ENCODE measurements at places on chromosomes 4 and X.

- DNase-seq: peak; percentile 21
These were observed 15.4 kb upstream of the FHDC1 start for GRCh38 chr4:152920768-152921167.

GRCh38 chr4:124044867-124045266 lies 648.3 kb downstream of the SPRY1 start:
- no peak for DNase-seq

GRCh38 chr4:4667622-4668081 lies 125.8 kb upstream of the STX18 start:
- DNase-seq: no peak

GRCh38 chr4:105894660-105895582 lies at the start of gene NPNT:
Gene NPNT (plus strand): TSS chr4:105895471. CDS start chr4:105895653, 182 bp downstream.
- DNase-seq: no peak

- DNase-seq: no peak
These were observed 187.0 kb downstream of the BMPR1B start for GRCh38 chr4:94944726-94945125.

DNA sequence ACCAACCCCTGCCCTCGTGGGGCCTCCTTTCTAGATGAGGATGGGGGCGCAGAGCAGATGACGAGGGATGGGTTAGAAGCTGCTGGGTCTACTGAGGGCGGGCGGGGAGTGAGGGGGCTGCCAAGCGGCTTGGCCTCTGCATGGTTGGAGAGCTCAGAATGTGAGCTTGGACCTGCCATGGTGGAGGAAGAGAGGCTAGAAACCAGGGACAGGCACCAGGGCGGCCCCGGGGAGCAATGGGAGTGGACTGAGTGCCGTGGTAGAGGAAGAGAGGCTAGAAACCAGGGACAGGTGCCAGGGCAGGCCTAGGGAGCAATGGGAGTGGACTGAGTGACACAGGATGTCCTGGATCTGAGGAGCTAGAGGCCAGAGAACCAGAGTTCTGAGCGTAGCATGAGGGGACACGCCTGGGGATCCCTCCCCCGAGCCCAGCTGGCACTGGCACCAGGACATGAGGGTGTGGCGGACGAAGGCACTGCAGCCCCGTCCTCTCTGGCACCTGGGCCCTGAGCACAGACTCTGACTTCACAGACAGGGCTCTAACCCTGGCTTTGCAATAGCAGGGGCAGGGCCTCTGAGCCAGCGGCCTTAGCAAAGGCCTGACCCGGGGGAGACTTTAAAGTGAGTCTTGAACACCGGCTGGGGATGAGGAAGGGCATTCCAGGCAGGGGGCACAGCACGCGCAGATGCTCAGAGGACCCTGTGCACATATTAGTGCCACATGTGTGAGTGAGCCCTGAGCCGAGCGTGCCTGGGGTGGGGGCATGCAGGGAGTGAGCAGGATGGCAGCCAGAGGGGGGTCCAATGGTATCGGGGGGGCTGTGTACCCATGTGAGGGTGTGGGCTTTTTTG lies 214.0 kb upstream of the PSAPL1 start:
- no peak for DNase-seq

DNA sequence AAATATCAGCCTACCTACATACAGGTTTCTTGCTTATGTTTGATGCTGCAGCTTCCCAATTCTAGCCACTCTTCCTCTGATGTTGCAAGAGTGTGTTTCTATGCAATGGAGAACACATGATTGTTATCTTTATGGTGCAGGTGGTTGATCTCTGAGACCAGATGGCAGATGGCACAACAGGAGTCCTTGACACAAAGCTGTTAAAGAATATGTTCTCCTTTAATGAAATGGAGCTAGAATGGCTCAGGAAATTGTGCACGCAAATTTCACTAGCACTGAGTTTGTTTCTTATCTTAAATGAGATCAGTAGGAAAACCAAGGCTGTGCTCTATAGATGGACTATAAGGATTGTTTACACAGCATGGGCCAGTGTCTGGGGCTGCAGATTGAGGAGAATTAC lies 29.9 kb upstream of the TTC29 start:
- no peak for DNase-seq

GRCh38 chr4:5127556-5127955 lies 76.3 kb downstream of the STK32B start:
- DNase-seq: no peak

GRCh38 chrX:134712272-134712671 lies 54.0 kb upstream of the PLAC1 start:
- DNase-seq: no peak

GRCh38 chrX:9700555-9700954 lies 65.1 kb downstream of the GPR143 start:
- DNase-seq: no peak

DNA sequence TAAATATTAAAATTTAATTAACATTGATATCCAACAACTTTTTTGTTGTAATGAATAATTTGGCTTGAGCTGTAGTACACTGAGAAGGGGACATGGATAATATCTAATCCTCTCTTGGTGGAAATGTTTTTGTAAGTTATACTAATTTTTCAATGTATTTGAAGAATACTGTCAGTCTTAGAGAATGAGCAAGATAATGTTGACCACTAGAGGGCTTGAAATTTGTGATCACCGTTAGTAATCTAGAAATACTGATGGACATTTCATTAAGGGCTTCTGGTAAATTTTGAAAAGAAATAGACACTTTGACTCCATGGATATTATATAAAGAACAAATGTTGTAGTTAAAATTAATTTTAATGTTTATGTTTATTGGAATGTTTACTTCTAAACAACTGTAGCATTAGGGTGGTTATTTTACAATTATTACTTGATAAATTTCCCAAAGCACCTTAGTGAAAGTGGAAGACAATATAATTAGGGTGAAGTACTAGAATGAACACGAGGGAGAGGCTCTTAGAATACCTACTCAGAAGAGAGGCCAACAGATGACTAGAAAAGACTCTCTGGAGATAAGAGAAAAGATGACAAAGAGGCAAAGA lies 20.0 kb upstream of the CAMK2D start:
- peak; percentile 14 for DNase-seq

DNA sequence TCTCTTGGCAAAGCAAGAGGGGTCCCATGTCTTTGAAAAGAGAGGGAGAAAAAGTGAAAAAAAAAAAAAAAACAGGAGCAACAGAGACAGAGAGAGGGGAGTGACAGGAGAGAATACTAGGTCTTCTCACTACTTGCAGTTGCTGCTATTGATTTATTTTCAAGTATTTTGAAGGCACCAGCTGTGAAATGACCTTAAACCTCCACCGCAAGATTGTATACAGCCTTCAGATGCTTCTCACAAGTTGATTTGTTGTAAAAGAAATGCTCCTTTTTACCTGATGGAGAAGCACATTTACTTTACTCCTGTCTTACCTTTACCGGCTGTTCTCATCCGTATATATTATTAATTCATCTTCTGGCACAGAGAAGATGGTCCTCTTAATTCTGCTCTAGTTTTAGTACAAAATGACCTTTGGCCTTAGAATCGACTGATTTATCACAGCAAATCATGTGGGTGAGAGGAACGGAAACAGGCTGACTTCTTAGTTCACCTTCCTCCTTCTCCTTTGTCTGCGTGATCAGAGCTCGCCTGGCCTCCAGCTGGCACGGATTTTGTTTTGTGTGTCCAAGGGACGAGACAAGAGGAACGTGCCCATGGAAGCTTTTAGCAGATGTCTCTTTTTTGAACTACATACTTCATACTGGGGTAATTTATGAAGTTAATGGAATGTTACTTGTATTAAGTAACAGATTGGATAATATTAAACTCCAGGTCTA lies 82.4 kb upstream of the PACRGL start:
- DNase-seq: no peak

DNA sequence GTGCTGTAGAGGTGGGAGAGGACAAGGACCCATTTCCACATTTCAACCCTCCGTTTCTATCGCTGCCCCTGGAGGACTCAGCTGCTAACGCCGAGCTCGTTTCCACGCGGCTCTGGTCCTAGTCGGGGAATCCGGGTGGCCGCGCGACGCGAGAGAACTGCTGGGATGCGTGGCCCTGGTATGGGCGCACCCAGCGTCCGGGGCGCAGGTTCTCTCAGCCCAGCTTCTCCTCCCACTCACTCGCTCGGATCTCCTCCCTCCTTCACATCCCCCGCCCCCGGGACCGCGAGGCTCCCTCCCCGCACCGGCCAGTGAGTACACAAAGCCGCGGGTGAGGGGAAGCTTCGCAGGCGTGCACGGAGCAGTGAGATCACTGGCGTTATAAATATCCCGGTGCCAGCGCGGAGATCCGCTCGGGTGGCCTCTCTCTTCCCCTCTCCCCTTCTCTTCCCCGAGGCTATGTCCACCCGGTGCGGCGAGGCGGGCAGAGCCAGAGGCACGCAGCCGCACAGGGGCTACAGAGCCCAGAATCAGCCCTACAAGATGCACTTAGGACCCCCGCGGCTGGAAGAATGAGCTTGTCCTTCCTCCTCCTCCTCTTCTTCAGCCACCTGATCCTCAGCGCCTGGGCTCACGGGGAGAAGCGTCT lies at the start of gene FGF5:
TSS of gene FGF5 (plus strand) at position 412 of the 649 bp plus-strand sequence. CDS start at position 573, 161 bp downstream.
- DNase-seq: peak; percentile 86

GRCh38 chr4:119170195-119170594 lies 34.6 kb downstream of the MYOZ2 start:
- DNase-seq: no peak

- DNase-seq: no peak
These were observed 139.7 kb downstream of the ELOVL6 start for GRCh38 chr4:110058677-110059076.

GRCh38 chrX:150465326-150465725 lies 102.2 kb downstream of the MAMLD1 start:
- DNase-seq: no peak

All from RCC 7860 (cell line).